ENCODE measurements at places on chromosomes 2 and 18.

DNA sequence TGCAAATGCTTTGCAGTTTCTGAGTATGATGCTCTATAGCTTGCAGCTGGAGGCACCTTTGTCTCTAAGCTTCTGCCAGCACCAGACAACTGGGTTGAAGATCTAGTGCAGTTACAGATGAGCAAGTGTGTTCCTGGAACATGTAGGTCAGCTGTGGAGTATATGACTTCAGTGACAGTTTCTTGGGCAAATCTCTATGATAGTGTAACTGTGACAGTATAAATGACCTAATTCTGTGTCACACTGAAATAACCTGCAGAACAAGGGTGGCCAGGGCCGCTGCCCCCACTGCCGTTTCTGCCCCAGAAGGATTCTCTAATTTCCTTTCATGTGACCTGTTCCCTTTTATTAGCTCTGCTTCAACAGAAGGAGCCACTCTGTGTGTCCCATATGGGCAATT is 145.3 kb upstream of the DAPL1 start:
- DNase-seq: no peak

- no peak for DNase-seq
These were observed 135.5 kb downstream of the MEIS1 start for GRCh38 chr2:66570471-66570870.

DNA sequence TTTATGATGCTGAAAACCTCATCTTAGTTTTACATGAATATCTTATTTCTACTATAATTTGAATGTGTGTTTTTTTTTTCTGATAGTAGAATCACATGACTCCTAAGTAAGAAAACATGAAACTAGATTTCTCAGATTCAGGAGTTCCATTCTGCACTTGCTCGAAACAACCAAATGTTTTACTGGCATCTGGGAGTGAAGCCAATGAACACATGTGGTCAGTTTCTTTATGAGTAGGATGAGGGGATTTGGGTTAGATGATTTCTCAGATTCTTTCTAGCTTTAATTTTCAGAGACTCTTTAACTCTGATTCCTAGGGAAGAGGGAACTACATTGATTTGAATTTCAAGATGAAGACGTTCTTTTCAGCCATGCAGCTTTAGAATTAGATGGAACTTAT is 225.0 kb upstream of the NT5C1B start:
- no peak for DNase-seq

DNA sequence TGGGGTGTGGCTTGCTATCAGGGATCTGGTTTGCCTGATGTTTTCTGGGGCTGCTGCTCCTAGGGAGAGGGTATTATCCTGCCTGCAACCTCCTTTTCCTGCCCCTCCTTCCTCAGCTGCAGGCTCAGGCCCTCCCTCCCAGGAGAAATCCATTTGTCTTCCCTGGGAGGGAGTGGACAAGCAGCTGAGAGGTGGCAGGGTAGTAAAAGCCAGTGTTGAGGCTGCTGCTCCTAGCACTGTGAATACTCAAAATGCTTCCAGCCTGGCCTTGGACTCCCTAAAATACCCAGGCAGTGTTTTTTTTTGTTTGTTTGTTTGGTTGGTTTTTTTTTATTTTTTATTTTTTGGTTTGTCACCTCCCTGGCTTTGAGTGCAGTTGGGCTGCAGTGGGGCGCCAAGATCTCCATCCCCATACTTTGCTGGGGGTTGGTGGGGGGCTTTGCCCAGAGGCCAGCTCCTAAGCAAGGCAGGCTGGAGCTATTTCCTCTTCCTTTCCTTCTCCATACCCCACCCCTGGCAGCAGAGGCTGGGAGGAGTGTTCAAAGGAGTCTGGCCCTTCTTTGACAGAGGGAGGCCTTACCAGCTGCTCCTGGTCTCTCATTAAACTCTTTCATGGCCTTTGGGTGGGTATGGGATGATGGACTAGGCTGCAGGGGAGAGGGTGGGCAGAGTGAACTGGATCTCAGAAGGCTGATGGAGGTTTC is 13.6 kb downstream of the HOXD3 start:
- no peak for DNase-seq

DNA sequence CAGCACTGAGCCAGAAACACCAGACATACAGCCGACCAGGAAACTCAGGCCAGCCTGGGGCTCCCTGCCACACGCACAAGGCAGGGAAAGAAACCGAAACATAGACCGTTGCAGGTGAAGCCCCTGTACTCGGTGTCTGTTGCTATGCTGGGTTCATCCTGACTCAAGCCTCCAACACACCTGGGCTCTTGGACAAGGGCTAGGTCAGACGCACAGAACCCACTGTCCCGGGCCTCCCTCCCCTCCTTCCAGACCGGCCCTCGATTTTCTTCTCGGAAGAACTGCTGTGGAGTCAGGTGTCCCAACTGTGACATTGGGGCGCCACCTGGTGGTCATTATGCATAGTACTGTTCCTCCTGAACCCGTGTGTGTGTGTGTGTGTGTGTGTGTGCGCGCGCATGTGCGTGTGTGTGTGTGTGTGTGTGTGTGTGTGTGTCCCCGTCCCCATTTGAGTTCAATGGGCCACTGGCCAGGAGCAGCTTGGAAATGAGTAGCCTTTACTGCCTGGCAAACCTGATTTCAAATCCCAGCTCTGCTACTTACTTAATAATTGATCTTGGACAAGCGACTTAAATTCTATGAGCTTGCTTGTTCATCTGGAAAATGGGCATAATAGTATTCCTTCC is 55.4 kb upstream of the GLI2 start:
- DNase-seq: peak; percentile 10

DNA sequence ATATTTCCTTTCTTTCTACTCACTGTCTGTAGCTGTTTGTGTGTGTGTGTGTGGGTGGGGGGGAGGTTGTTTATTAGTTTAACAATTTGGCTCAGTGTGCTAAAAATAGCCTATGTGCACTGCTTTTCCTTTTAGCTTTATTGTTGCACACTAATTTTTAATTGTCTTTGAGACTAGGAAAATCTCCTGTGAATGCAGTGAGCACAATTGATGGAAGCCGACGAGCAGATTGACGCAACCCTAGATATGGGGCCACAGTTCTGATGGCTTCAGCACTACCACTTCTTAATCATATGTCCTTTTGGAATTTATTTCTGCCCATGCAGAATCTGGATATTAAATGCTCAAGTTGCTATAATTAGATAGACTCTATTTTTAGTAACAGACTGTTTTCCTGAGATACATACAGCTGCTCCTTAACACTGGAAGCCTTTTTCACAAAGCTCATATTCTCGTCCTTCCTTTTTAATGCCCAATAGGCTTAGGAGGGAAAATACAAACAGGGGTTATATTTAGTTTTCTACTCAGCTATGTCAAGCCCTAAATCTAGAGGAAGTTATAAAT is 109.1 kb downstream of the IRS1 start:
- no peak for DNase-seq

DNA sequence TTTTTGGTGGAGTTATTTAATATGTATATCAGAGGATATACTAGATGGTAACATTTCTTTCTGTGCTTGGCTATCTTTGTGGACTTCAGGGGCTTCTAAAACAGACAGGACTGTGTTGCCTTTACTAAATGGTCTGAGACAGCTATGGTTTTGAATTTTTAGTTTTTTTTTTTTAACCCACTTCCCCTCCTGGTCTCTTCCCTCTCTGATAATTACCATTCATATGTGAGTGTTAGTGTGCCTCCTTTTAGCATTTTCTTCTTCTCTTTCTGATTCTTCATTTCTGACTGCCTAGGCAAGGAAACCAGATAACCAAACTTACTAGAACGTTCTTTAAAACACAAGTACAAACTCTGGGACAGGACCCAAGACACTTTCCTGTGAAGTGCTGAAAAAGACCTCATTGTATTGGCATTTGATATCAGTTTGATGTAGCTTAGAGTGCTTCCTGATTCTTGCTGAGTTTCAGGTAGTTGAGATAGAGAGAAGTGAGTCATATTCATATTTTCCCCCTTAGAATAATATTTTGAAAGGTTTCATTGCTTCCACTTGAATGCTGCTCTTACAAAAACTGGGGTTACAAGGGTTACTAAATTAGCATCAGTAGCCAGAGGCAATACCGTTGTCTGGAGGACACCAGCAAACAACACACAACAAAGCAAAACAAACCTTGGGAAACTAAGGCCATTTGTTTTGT is 52.7 kb downstream of the SMAD4 start:
- DNase-seq: no peak

GRCh38 chr18:35511428-35511827 is 13.7 kb upstream of the INO80C start:
- DNase-seq: no peak

DNA sequence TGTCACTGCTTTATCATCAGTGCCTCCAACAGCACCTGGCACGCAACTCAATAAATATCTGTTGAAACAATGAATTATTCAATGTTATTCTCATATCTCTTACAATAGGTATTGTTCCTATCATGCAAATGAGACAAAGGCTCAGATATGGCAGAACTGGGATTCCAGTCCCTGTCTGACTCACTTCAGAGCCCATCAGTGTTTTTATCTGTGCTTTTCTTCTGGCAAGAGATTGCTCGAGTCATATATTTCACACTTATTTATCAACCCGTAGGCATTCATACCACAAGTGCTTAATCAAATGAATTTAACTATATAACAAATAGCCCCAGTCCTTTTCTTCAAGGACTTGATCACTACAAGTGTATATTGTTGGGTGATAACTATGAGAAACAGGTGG is 76.4 kb upstream of the TSPYL6 start:
- no peak for DNase-seq

DNA sequence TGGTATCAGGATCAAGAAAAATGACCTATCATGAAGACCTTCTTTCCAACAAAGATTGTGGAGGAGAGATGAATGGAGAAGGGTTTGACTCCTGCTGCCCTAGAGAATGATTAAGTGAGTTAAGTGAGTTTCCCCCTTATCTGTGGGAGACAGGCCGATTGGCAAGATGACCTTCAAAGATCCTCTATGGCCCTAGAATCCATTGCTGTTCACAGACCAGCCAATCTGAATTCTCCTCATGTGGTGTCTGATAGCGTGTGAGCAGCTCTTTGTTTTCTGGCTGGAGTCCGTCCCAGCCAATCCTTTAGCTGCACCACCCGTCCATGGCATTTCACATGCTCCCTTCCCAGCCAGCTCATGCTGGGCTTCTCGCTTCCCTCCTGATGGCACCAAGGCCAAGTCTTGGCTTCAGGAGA is 79.4 kb downstream of the MARCHF4 start:
- peak; percentile 15 for DNase-seq

- no peak for DNase-seq
These were observed 313.8 kb downstream of the LNPK start for GRCh38 chr2:175688243-175688642.

DNA sequence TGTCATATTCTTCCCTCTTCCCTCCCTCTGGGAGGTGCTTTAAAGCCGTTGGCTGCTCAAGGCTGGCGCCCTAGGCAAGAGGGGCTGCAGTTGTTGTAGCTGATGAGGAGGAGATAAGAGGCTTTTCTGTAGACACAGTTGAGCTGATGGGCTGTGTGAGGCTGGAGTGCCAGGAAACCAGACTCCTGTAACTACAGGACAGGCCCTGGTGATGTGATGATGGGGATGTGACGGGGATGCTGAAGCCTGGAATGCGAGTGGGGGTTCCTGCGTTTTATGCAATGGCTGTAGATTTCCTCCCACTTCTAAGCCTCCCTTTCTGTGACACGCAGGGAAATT is 5.7 kb upstream of the EFR3B start:
- no peak for DNase-seq

- no peak for DNase-seq
These were observed 36.8 kb upstream of the SEMA4C start for GRCh38 chr2:96906729-96907114.

DNA sequence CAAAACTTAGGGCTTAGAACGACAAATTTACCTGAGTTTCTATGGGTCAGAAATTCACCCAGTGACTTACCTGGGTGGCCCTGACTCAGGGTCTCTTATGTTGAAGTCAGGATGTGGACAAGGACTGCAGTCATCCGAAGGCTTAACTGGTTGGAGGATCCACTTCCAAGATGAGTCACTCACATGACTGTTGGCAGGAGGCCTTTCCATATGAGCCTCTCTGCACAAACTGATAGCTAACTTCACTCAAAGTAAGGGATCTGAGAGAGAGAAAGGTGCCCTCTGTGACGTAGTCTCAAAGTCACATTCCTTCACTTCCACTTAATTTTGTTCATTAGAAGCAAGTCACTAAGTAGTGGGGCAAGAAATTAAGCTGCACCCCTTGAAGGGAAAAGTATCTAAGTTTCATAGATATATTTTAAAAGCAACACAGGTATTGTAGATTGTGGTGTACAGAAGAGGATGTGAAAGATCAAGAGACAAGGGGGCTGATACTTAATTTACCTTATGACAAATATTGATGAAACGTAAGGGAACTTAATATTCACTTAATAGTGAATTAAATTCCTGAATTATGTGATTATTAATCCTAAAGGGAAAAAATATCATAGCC is 48.4 kb downstream of the TANK start:
- DNase-seq: no peak

DNA sequence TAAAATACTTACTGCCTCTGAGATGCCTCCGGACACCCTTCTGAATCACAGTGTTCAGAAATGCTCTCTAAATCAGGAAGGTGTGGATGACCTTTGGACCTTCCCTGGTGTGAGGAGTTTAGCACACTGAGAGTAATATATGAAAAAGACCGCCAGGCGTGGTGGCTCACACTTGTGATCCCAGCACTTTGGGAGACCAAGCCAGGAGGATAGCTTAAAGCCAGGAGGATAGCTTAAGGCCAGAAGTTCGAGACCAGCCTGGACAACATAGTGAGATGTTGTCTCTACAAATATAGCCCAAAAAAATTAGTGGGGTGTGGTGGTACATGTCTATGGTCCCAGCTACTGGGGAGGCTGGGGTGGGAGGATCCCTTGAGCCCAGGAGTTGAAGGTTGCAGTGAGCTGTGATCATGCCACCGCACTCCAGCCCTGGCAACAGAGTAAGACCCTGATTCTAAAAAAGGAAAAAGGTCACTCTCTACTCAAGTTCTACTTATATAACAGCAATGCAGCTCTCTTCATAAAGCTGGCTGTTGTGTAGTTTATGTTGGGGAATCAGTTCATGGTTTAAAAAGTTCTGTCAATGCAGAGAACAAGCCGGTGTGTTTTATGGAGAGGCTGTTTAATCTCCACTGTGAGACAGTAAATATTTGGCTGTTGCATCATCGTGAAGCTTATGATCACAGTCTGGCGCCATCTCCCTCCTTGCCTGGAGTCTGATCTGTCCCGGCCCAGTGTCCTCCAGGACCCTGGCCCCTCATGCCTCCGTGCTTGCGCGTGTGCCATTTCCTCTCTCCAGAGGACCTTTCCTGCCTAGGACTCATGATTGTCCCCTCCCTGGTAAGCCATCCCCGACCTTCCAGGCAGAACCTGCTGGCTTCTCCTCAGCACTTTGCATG is 184.5 kb downstream of the FAM210A start:
- DNase-seq: no peak

GRCh38 chr2:30678410-30679137 is 128.7 kb downstream of the CAPN13 start:
- no peak for DNase-seq

GRCh38 chr18:5604778-5605177 is 61.0 kb upstream of the EPB41L3 start:
- DNase-seq: no peak

Measured in caudate nucleus (tissue), 63 donors.